ENCODE measurements at places on chromosomes 2 and 18.

DNA sequence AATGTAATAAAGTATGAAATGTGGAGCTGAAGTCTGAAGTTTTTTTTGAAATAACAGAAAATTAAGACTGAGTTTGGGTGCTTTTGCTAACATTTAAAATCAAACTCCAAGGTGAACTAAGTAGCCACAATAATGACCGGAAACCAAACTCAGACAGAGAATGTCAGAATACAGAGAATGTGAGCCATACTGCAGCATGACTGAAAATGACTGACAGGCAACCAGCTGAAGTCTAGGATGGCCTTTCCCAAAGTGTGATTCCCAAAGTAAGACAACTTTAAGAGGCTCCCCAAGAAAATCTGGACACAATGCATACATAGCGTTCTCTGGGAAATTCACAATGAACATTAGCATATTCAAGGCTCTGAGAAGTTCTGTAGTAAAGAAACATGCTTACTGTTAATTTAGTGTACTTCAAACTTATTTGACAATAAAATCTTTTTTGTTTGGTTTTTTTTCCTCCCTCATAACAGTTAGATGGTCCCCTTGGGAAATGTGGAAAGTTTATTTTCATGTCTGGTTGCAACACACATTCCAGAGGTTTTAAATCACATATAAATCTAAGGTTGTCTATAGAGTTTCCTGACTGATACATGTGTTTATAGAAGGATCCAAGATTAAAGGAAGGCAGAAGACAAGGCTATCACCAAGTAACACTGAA lies 28.6 kb downstream of the PLA2R1 start:
- peak; percentile 74 for DNase-seq

DNA sequence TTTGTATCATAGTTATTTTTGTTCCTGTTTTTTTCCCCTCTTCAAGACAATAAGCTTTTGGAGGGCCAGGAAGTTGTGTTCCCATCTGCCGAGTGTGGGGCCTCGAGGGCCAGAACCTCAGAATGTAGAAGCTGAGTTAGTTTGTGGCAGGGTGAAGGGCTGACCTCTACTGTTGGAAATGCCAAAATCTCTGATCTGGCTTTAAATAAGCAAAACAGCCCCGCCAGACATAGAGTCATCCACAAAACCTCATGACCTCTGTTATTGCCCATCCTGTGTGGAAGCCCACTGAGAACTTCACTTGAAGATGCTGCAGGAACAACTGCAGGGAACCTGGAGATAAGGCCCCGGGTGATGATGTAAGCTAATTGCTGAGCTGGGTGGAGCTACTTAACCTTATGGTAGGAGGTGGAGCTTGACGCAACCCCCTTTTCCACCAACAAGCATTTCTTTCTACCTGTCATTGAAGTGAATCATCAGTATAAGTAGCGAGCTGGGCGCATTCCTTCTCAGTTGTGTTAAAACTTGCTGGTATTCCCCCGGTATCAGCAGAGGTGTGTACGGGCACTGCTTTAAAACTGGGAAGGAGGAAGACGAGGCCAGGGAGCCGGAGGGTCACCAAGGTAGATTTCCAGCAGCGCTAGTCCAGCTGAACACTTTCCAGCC lies 177.2 kb downstream of the NEDD4L start:
- DNase-seq: peak; percentile 25

GRCh38 chr18:60568220-60568619 lies 195.6 kb upstream of the MC4R start:
- no peak for DNase-seq

- no peak for DNase-seq
Measured at GRCh38 chr2:63044362-63045327, 6.0 kb upstream of the OTX1 start.

GRCh38 chr18:45667056-45667736 lies 51.9 kb downstream of the SLC14A2 start:
- DNase-seq: no peak

DNA sequence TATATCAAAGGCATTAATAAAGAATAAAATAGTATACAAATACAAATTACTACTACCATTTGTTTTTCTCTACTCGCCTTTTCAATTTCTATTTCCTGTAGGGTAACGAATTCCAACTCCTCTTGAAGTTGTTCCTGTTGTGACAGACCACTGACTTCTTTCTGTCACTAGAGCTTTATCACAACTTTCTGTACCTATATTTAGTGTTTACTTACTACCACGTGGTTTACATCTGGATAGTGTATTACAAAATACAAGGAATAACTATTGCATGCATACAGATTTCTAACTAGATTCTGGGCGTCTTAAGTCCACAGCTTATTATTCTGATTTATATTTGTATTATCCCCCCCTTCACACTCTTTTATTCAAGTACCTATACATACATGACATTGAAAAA lies 22.3 kb downstream of the NBAS start:
- DNase-seq: no peak

GRCh38 chr2:113274432-113274831 lies 4.3 kb downstream of the PAX8 start:
- no peak for DNase-seq

DNA sequence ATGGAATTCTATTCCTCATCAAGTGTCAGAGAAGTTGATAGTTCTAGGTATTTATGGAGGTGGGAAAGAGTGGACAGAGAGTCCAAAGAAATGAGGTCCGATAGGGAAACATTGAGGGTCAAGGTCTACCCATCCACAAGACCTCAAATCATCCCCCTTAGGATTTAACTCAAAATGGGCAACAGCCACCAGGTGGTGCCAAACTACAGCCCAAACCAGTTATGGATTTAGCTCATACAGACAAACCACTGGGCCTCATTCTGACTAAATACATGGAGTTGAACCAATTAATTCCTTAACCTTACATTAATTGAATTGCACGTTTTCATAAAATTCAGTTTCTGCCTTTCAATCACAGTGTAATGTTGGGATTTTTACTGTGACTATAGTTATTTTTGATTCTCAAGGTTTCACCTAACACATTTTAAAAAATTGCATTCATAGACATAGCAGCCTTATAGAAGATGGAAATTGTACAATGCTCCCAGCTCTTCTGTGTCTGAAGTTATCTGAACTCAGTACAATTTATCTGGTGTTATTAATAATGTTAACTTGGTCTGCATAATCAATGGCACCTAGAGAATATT lies 98.2 kb upstream of the HNMT start:
- peak; percentile 32 for DNase-seq

GRCh38 chr2:34738691-34739090 lies 1139.6 kb upstream of the FAM98A start:
- no peak for DNase-seq

- DNase-seq: peak; percentile 72
Measured at GRCh38 chr2:179422037-179422643, 157.5 kb upstream of the SESTD1 start.

GRCh38 chr2:119290859-119291587 lies 67.4 kb downstream of the STEAP3 start:
- DNase-seq: peak; percentile 8

DNA sequence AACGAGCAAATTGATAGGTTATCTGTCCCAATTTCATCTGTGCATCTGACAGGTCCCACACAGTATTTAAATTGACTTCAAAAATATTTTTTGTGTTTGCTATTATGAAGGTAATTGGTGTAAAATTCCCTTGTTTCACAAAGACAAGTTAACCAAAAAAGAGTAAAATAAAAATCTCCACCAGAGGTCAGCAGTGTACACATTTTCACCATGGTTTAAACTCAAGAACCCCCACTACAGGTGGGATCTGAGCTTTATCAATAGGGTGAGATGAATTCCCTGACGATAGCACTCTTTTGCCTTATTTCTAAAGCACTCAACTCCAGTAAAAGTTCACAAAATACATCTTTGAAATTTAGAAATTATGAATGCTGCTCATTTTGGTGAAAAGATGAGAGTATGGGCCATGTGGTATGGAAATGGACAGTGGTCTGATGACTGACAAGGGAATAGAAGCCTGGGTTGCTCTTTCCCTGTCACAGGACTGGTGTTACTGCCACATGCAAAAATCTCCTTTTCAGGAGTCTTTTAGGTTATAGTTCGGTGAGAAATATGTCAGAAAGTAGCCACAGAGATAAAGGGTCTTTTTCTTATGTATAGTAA lies 68.0 kb downstream of the SERPINB8 start:
- DNase-seq: peak; percentile 22

DNA sequence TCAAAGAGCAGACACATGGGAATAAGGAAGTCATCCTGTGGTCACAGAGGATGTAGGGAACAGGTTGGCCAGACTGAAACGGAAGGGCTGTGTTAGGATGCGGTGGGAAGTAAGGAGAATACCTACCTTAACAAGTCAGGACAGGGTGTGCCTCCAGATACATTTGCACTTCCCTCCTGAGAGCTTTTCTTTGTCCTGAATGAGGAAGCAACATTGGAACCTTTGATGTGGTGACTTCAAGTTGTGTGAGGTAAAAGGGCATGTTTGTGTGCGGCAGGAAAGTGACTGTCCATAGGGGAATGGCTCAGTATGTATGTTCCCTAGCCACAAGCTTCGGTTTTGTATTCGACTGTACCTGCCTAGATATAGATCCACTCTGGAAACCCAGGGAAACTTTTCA lies 24.9 kb upstream of the LRRTM1 start:
- DNase-seq: no peak

DNA sequence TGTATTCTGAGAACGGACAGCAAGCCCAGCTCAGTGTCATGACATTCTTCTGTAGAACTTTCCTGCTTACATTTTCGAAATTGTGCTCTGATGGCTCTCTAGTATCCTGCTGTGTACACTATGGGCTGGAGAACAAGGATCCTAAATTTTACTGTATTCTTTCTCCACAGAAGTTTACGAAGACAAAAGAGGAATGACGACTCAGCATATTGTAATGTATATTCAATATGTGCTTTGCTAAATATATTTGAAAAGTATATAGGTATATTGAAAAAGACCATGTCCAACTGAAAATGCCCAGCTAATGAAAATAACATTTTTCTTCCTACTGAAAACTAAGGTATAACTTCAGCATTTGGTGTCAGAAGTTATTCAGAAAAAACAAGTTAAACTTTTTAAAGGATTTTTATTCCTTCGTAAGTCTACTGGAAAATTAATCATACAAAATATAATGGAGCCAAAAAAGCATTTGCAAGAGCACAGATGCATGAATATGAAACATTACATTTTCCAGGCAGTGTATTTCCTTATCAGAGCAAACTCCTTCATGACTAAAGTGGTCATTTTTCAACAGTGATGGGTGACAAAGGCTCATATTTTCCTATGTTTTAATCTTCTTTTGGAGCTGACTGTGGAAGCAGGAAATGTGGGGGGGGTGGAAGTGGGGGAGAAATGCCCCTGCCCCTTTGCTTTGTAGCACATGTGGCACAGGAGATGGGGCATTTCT lies 143.8 kb upstream of the THUMPD2 start:
- DNase-seq: no peak

DNA sequence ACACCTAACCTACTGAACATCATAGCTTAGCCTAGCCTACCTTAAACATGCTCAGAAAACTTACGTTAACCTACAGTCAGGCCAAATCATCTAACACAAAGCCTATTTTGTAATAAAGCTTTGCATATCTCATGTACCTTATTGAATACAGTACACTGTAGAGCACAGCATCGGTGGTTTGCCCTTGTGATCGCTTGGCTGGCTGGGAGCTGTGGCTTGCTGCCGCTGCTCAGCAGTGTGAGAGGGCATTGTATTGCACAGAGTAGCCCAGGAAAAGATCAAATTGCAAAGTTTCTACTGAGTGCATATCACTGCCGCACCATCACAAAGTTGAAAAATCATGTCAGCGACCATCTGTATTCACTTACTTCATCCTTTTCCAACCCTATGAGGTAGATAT lies 62.3 kb upstream of the NCK2 start:
- DNase-seq: no peak
